ENCODE measurements at places on chromosomes 7 and 10.

DNA sequence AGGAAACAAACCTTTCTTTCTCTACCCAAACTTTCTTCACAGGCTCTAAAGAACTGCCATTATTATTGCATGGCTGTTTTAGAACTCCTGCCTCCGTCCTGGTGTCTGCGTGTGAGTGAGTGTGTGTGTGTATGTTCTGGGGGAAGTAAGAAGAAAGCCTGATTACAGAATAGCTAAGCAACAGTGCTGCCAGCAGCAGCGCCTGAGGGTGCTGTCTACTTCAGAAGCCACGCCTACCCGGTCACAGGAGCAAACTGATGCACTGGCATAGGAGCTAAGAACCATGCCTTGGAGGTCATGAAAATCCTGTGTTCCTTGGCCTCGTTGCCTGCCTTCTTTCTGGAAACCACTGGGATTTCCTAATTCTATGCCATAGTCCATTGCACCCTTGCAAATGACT lies 25.2 kb downstream of the LIPK start:
- DNase-seq: no peak

GRCh38 chr10:25261110-25261509 lies 86.3 kb downstream of the GPR158 start:
- DNase-seq: no peak

DNA sequence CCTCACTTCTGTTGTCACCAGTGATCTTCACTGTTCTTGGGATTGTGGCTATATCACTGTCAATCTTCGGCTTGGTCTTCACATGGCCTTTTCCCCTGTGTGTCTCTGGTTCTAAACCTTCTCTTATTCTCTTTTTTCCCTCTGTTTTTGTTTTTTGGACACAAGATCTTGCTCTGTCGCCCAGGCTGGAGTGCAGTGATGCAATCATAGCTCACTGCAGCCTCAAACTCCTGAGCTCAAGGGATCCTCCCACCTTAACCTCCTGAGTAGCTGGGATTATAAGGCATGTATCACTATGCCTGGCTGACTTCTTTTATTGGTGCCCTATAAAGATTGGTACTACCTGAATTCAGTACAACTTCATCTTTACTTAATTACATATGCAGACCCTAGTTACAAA lies 143.4 kb upstream of the EFCAB10 start:
- no peak for DNase-seq

DNA sequence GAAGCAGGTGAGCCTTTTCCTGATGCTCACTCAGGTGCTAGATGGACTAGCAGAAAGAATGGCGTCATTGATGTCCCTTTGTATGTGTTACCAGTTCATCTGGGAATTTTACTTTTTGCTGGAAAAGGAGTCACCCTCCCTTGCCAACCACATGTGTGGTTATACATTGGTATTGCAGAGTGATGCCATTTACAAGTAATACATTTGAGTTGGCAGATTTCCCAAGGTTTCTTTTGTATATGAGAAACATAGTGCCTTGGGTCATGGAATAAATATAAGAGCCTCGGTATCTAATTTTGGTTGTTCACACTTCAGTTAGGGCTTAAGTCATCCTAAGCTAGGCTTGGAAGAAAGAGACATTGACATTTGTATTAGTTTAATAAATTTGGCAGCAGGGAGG lies 10.4 kb upstream of the ATXN7L1 start:
- DNase-seq: no peak

Data from left forelimb (tissue), 1 donor.